ENCODE measurements at places on chromosomes 11 and 22.
A peak's percentile ranks its signal among the peaks of the same experiment; 100 is the strongest.

DNA sequence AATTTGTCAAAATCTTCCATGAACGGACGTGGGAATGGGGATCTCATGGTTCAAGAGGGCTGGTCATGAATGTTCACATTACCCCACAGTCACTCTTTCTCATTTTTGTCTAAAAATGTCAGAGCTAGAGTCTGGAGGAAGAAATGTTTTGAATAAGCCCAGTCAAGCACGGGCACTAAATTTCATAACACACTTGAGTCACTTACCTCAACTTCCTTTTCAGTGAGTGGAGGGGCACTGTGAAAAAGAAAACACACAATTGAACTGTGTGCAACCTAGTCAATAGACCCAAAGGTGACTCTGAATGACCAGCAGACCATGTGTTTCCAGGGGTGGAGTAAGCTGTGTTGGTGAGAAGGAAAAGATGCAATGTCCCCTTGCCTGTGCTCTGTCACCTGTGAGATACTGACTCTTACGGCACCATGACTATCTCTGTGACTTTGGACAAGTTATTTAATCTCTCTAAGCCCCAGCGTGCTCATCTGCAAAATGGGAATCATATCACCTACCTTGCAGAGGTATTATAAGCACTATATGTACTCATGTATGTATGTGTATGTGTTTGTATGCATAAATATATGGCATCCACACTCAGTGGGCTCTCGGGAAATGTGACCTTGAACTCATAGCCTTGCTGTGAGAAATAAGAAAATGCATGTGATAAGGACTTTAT, 38.2 kb upstream of the LYVE1 start:
- peak overlapping the region; percentile 60 for H3K27ac ChIP-seq
- no peak for DNase-seq
- H3K36me3 ChIP-seq: no peaks in the 10 kb centered on the region
- no peak overlapping the region for H3K4me3 ChIP-seq
- no peaks in the 10 kb centered on the region for H3K27me3 ChIP-seq

DNA sequence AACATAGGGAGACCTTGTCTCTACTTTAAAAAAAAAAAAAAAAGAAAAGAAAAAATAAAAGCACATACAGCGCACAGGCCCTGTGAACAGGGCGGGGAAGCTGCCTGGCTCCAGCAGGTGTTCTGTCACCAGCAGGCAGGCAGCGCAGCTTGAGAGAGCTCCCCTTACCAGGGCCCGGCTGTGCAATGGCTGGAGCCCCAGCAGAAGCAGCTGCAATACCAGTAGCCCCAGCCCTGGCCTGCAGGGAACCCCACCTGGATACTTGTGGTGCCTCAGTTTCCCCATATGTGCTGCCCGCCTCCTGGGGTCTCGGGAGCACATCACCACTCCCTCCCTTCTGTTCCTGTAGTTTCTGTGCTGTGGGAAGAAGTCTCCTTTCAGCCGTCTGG, 12.3 kb downstream of the TSPAN32 start:
- H3K4me1 ChIP-seq: peaks cover 40% of the 10 kb centered on the region
- no peaks in the 10 kb centered on the region for H3K27me3 ChIP-seq
- H3K4me3 ChIP-seq: peak overlapping the region; percentile 29
- no peak for DNase-seq

DNA sequence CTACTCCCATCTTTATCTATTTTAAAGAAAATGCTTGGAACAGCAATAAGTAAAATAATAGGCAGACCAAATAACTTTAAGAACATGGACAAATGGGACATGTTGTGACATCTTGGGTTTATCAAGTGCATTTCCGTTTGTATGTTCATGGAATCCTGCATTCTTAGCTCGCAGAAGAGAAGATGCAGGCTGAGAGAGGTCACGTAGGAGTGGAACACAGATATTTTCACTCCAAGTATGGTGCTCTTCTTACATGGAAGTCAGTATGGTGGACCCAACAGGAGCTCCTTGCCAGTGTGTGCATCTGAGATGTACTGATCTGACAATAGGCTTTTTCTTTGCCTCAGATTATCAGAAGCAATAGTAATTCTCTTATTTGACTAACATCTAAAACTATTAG, 1.7 kb downstream of the E2F8 start:
- H3K4me3 ChIP-seq: peak overlapping the region; percentile 87
- no peak overlapping the region for H3K27ac ChIP-seq
- no peak for DNase-seq

- no peak overlapping the region for H3K27ac ChIP-seq
- H3K27me3 ChIP-seq: no peaks in the 10 kb centered on the region
- DNase-seq: no peak
- no peaks in the 10 kb centered on the region for H3K36me3 ChIP-seq
Observed at GRCh38 chr22:29190918-29191317, 14.8 kb upstream of the EMID1 start.

- H3K36me3 ChIP-seq: no peaks in the 10 kb centered on the region
- peaks cover 10% of the 10 kb centered on the region for H3K4me1 ChIP-seq
- H3K4me3 ChIP-seq: no peak overlapping the region
- H3K27ac ChIP-seq: peak overlapping the region; percentile 16
- H3K27me3 ChIP-seq: peaks cover 76% of the 10 kb centered on the region
Observed at GRCh38 chr11:126518972-126519690, 163.6 kb downstream of the ST3GAL4 start.

DNA sequence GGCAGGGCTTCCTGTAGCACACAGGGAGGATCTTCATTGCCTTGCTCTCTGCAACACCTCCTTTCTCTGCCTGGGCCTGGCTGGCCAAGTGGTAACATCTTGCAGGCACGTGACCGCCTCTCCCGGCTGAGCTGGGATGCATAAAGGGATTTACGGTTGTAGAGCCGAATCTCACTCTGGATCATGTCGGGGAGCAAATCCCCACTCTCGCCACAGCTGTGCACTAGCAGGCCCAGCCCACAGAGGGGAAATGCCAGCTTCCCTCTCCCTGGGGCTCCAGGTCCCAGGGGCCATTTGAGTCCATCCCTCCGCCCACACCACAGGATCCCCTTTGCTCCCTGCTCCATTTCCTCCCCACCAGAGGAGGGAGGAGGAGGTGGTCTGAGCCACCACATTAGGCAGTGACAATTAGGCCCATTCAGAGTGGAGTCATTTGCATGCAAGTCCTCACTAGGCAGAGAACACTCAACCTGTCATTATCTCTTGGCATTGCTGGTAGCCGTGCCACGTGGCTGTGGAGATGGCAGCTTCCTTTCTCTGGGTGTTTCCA, 196.7 kb downstream of the DSCAML1 start:
- peaks cover 20% of the 10 kb centered on the region for H3K27me3 ChIP-seq
- no peaks in the 10 kb centered on the region for H3K36me3 ChIP-seq
- DNase-seq: no peak
- H3K4me1 ChIP-seq: peaks cover 11% of the 10 kb centered on the region
- H3K27ac ChIP-seq: no peak overlapping the region

GRCh38 chr22:49026494-49027367, 800.9 kb downstream of the BRD1 start:
- H3K27ac ChIP-seq: no peak overlapping the region
- no peak for DNase-seq
- H3K27me3 ChIP-seq: peaks cover 80% of the 10 kb centered on the region

- DNase-seq: no peak
- no peak overlapping the region for H3K4me3 ChIP-seq
- no peak overlapping the region for H3K27ac ChIP-seq
- H3K4me1 ChIP-seq: no peaks in the 10 kb centered on the region
- H3K36me3 ChIP-seq: no peaks in the 10 kb centered on the region
Observed at GRCh38 chr11:128146926-128147605, 440.3 kb downstream of the ETS1 start.

DNA sequence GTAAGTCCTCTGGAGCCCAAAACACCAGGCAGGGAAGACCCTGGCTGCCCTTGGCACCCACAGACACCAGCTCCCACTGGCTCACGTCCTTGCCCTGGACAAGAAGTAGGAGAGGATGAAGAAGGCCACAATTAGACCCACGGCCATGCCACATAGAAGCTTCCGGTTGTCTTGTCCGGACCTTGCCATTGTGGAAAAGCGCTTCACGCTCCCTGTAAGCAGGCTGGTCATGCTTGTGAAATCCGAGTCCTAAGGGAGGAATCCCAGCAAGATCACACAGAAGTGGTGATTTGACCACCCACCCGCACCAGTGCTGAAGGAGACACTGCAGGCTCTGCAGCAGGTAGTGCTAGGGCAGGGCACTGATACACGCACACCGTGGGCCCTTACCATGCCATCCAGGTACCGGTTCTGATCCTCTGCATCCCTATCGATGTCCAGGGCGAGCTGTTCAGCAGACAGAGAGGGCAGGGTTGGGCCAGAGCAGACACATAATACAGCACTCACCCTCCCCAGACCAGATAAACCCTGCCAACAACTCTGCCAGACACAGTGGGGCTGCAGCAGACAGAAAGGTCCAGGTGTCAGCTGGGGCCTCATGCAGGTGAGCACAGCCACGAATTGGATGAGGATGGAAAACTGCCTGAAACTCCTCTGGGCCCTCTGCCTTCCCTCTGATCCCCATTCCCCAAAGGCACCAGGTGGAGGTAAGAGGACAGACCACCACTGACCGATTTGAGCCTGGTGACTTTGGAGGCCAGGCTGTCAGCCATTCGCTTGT, 1.8 kb downstream of the BET1L start:
- DNase-seq: no peak
- H3K36me3 ChIP-seq: peaks cover 42% of the 10 kb centered on the region
- H3K27me3 ChIP-seq: no peaks in the 10 kb centered on the region

GRCh38 chr11:66072081-66072480, 2.0 kb downstream of the PACS1 start:
- peak overlapping the region; percentile 94 for H3K27ac ChIP-seq
- no peak for DNase-seq
- no peaks in the 10 kb centered on the region for H3K27me3 ChIP-seq
- peaks cover 56% of the 10 kb centered on the region for H3K4me1 ChIP-seq
- peaks cover 39% of the 10 kb centered on the region for H3K36me3 ChIP-seq
- peak overlapping the region; percentile 92 for H3K4me3 ChIP-seq

GRCh38 chr11:105274631-105275030, 135.1 kb upstream of the CARD18 start:
- H3K36me3 ChIP-seq: no peaks in the 10 kb centered on the region
- DNase-seq: no peak
- no peak overlapping the region for H3K4me3 ChIP-seq

GRCh38 chr11:31246451-31247165, 122.9 kb downstream of the DCDC1 start:
- no peak for DNase-seq
- peak overlapping the region; percentile 11 for H3K27ac ChIP-seq
- no peak overlapping the region for H3K4me3 ChIP-seq
- no peaks in the 10 kb centered on the region for H3K27me3 ChIP-seq

DNA sequence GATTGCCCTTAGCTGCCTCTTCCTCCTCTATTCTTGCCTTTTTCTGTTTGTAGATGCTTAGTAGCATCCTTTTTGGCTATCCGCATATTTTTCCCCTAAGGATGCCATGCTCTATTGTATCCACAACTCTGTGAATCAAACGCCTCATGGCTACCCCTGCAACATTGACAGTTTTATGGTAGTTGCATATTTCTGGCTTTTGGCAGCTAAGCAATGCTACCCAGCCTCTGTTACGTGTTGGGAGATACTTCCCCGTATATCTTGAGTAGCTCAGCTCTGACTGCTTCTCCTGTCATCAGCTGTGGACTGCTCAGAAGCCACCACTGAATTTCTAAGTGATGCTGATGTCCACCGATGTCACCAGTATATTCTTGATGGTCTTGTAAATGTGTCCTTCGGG, 15.1 kb upstream of the SLC3A2 start:
- H3K36me3 ChIP-seq: no peaks in the 10 kb centered on the region
- no peak for DNase-seq
- no peak overlapping the region for H3K4me3 ChIP-seq
- H3K27me3 ChIP-seq: no peaks in the 10 kb centered on the region
- no peak overlapping the region for H3K27ac ChIP-seq

- H3K4me3 ChIP-seq: no peak overlapping the region
- H3K36me3 ChIP-seq: peaks cover 17% of the 10 kb centered on the region
- no peaks in the 10 kb centered on the region for H3K4me1 ChIP-seq
- no peaks in the 10 kb centered on the region for H3K27me3 ChIP-seq
- H3K27ac ChIP-seq: no peak overlapping the region
Observed at GRCh38 chr11:59152312-59152951, 9.8 kb downstream of the FAM111A start.

DNA sequence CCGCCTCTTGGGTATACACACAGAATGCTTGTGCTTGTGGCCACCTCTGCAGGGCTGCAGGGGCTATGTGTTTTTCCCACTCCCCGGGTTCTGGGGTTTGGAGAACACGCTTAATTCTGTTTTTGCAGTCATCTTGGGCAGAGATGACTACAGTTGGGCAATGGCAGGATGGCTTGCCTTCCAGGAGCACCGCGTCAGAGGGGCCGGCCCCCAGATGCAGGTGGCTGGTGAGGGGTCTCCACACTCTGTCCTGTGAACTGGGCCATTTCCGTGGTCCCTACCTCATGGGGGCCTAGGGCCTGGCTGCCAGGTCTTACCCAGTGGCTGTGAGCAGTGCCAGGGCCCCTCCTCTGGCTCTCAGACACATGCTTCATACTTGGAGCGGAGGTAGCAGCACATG, 68.3 kb downstream of the CTTN start:
- H3K27ac ChIP-seq: no peak overlapping the region
- H3K36me3 ChIP-seq: no peaks in the 10 kb centered on the region
- peaks cover 13% of the 10 kb centered on the region for H3K27me3 ChIP-seq
- H3K4me3 ChIP-seq: no peak overlapping the region

DNA sequence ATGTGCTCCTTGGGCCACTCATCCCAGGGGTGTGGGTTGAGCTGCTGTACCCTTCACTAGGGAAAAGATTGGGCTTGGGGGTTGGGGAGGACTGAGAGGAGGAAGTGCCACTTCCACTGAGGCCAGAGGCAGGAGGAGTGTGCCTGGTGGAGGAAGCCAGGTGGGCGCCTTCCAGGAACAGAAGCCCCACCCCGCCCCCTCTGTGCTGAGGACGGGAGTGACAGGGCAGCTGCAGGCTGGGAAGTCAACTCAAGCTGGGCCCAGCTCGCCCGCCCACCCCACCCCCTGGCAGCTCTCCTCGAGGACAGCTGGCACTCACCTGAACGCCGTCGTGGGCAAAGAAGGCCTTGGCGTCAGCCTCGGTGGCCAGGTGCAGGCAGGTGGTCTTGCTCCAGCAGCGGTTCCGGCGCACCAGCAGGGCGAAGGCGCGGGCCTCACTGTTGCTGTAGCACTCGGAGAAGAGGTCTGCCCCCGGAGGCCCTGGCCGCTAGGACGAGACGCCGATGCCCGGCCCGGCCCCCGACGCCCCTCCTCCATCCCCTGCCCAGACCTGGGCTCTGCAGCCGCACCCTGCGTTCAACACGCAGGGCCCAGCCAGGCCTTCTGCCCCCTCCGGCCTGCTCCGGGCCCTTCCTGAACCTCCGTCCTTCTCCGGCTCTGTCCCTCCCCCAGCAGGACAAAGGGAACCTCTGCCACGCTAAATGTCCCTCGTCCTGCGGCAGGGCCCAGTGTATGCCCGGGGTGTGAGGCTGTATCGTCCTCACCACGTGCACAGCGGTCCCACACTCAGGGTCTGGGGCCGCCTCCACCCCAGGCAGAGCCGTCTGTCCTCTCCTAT, 13.4 kb downstream of the TSSC4 start:
- H3K27ac ChIP-seq: no peak overlapping the region
- DNase-seq: no peak
- H3K4me3 ChIP-seq: no peak overlapping the region
